Esophagus squamous epithelium (tissue), 5 donors: ENCODE measurements at places on chromosomes 13 and 19.

- no peak for DNase-seq
Observed at GRCh38 chr13:102645701-102646100, 48.9 kb downstream of the TPP2 start.

DNA sequence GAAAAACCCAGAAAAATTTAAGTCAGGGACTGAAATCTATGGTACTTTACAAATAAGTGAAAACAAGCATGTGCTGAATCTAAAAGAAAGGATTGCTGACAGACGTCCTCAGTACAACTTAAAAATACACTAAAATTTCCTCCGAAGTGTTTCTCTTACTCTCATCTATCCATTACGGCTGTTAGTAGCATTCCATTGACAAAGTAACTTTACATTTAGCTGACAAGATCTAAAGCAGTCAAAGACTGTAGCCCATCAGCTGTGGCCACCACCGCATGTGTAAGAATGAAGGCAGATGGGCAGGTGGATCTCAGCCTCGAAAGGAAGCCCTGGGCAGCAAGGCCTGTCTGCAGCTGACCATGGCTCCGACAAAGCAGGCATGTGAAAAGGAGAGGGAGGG, 59.0 kb downstream of the FLT1 start:
- DNase-seq, result no peak

GRCh38 chr13:110539894-110540293, 21.6 kb downstream of the RAB20 start:
- no peak for DNase-seq

DNA sequence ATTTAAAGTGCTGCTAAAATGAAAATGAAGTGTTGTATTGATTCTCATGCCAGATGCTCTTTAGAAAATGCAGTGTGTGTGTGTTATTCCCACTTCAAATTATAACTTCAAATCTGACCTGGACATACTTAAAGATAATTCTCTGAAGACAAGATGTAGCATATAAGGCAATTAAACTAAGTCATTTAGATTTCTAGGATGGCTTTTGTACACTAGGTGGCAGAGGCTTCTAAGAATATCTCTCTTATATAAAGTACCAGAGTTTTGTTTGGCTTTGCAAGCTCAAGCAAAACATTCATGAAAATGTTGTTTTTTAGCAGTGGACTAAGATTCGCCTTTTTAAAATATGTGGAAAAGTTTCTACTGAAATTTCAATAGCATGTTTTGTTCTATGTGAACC, 407.2 kb downstream of the GPC5 start:
- no peak for DNase-seq

- DNase-seq, result no peak
Observed at GRCh38 chr13:47170971-47171370, 274.1 kb upstream of the HTR2A start.

DNA sequence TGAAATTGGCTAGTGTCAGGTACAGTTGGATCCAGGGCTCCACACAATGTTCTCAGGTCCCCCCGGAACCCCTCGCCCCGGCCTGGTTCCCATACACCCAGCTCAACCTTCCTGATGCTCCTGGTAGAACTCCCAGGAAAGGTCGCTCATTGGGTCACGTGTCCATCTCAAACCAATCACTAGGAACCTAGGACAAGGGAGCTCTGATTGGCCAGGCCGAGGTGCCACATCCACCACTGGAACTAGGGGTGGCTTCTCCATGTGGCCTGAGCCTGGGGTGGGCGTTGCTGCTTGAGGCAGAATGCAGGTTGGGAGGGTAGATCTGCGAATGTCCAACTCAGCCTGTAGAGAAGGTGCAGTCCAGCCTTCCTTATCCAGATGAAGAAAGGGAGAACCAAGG, 6.9 kb upstream of the MEF2B start:
- DNase-seq, result no peak

- DNase-seq, result no peak
Observed at GRCh38 chr19:50534478-50534877, 20.8 kb upstream of the ASPDH start.

- no peak for DNase-seq
Observed at GRCh38 chr19:39736088-39736487, 1.7 kb downstream of the CLC start.

DNA sequence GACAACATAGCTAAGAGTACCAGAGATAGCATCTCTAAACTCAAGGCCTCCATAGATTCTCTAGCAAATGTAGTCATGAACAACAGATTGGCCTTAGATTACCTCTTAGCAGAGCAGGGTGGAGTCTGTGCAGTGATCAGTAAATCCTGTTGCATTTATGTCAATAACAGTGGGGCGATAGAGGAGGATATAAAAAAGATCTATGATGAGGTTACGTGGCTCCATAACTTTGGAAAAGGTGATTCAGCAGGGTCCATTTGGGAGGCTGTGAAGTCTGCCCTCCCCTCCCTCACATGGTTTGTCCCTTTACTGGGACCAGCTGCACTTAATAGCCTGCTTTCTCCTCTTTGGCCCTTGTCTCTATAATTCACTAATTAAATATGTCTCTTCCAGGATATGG, 1.4 kb downstream of the ERVV-1 start:
- DNase-seq, result no peak

- DNase-seq, result no peak
Observed at GRCh38 chr13:63351081-63351480, 1935.4 kb upstream of the PCDH20 start.

DNA sequence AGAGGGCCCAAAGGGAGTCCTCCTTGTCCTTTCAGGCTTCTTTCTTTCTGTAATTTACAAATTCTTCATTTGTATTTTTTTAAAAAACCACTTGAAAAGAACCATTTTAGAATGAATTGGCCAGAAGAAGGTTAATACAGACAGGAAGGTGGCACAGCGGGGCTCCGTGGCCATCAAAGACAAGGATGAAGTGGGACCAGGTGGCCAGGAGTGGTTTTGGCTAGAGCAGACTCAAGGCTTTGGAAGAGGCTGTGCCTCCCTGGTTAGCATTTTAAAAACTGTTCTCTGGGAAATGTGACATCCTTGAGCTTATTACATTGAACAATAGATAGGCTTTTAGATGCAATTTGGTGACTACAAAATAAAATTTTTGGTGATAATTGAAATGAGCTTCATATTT, 48.4 kb downstream of the ATP8A2 start:
- no peak for DNase-seq

GRCh38 chr13:33543089-33543459, 257.5 kb upstream of the STARD13 start:
- DNase-seq, result no peak

GRCh38 chr13:32254416-32254815, 60.7 kb downstream of the ZAR1L start:
- DNase-seq, result no peak

DNA sequence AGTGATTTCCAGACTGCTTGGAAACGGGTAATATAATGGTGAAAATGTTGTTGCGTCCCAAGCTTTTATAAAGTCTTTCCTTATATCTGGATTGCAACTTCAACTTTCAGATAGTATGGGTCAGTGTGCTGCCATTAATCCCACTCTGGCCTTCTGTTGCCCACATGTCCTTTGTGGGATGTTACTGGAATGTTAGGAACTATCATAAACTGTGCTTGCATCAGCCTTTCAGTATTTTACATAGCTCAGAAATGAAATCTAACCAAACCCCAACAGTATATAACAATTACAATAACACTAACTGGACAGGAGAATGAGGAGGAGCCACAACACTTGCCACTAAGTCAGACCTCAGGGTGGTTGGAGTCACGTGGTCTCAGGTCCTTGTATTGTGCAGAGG, 78.9 kb downstream of the LNX2 start:
- DNase-seq, result no peak

DNA sequence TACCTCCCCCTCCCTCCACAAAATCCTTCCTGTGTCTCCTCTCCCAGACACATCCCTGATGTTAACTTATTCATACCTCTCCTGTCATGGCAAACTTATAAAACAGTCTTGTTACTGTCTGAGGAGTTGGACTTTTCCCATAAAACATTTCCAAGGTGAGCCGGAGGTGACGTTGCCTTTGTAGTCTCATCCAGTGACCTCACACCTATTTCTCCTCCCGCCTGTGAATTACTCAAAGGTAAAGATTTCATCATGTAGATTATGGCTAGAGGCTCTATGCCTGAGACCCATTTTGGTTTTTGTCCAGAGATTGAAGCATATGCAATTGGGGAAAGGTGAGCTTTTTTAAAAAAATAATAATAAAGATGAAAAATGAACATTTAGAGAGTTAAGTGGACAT, 529.0 kb downstream of the MYO16 start:
- no peak for DNase-seq

DNA sequence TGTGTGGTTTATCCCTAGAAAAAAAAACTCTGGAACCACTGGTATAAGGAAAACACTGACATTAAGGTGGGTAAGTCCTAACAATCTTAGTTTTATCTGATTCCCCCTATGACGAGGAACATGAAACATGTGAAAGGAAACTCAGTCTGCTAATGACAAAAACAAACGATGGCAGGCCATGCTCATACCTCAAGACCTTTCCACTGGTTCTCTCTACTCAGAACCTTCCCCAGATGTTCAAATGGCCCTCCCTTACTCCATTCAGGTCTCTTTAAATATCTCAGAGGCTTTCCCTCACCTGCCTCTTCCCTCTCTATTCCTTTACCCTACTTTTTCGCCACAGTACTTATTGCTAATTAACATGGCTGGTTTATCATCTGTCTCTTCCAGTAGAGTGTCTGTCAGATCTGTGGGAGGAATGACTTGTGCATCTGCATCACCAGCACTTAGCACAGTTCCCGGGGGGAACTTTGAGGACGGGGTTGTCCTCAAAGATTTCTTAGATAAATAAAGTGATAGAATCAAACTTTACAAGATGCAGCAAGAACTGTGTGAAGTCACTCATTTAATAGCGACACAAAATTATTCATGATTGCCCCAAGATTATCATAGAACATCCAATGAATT, 1.5 kb downstream of the TUBGCP3 start:
- no peak for DNase-seq

DNA sequence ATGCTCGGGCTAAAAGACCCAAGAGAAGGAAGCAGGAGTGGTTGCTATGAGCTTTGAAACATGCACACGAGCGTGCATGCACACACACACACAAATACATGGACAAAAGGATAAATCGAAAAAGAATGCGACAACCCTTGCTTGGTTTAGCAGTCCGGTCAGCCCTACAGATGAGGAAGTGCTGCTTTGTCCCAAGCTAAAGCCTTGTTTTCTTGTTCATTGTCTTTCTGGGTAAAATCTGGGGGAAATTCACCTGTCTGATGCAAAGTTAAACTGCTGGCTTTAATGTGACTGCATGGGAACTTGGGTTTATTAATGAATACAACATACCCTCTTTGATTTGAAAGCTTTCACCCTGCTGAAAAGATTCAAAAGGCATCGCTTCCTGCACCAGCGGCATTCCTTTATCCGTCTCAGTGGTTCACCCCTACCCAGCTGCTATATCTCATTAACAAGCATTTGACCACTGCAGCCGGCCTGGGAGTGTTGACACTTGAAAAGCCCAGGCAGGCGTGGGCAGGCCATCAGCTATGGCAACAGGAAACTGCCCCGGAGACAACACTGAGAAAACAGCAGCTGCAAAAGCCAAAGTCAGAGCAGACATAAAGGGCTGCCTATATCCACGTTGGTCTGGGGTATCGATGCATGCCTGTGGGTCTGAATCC, 301.7 kb downstream of the NDFIP2 start:
- no peak for DNase-seq

DNA sequence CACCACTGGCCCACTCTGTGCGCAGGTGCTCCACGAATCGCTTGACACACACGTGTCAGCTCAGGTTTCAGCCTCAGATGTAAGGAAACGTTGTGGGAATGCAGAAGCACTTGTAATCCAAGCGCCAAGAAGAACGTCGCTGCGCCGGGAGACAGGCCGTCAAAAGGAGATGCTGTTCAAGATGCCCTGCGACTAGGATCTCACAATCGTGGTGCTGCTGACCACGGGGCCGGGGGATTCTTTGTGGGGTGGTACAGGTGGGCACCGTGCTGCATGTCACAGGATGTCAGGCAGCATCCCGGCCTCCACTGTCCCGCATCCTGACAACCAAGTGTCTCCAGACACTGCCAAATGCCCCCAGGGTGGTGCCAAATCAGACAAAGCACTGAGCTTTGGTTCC, 16.9 kb upstream of the SIGLEC11 start:
- DNase-seq, result no peak

- DNase-seq, result no peak
Observed at GRCh38 chr19:13894552-13894951, 11.4 kb downstream of the BRME1 start.

GRCh38 chr13:99909836-99910619, 61.5 kb downstream of the ZIC5 start:
- no peak for DNase-seq

DNA sequence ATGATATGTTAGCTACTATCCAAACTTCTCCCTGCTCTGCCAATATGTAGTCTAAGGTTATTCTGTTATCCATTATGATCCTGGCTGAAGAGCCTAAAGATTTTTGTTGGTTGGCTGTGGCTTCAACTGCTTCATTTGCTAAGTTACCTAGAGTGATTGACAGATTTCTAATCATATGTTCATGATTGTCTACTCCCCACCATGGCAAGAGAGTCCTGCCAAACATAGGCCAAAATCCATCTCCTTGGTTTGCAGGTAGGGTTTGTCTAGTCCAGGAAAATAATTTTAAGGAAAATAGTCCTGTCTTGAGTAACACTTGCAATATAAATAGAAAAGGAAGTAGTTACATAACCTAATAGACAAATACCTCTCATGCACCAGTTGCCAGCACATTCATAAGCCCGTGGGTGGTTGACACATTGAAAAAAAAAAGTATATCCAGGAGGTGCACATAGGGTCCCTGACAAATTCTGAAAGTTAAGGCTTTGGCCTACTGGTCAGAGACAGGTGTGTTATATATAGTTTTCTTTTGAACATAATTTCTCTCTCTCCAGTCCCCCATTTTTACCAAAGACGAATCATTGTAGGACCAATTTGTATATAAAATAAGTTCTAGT, 5.4 kb upstream of the CBY2 start:
- DNase-seq, result no peak

DNA sequence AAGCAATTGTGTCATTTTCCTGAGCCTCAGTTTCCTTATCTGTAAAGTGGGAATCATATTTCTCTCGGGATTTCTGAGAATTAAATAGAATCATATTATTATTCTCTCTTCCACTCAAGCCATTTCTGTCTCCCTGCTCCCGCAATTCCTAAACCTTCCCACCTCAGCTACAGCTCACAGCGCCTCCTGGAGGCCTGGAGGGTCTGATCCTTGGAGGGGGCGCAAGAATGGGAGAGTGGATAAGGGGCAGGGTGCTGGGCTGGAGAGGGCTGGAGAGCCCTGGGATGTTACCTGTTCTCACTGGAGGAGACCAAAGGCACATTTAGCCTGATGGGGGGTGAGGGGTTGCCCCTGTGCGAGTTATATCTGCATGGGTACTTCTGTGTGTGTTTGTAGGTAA, 31.1 kb upstream of the CYP2S1 start:
- no peak for DNase-seq
